Activated T-cell treated with anti-CD3 and anti-CD28 coated beads, Interleukin-2, amount 50 U/mL, for 4 hours (primary cell): ENCODE measurements at places on chromosomes 16 and 17. TPM values are rescaled to one million over a fixed set of nuclear protein-coding genes. Genes with fewer than 3 reads are reported as not detected.

DNA sequence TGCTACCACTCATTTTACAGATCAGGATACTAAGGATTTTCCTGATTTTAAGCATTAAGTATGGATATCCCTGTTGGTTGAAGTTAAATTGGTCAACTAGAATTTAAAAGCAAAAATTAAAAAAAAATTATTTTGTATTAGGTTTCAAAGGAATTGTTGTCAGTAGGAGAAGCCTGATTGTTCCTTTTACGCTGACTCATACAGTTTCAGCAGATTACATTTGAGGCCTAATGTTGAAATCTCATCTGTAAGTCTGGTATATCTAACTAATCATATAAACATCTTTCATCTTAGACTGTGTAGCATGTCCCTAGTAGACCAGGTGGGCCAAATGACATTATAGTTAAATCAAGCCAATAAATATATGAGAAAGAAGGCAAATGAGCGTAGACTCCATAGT, 83.5 kb downstream of the FTO start:
- no peak for DNase-seq

DNA sequence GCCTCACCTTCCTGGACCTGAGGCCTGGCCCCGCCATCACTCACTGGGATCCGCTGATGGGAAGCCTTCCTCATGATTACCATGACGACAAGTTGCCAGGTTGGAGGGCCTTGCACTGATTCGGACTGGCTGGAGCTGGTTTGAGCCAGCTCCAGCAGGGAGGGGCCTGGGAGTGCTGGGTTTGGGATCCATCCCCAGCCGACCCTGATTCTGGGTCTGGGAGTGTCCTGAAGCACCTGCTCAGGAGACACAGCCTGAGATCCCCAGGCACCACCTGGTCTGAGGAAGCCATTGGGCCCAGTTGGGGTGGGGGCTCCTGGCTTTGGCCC, 5.9 kb upstream of the BAIAP3 start:
- DNase-seq: no peak

GRCh38 chr16:52680993-52681392, 134.1 kb upstream of the TOX3 start:
- DNase-seq: no peak

DNA sequence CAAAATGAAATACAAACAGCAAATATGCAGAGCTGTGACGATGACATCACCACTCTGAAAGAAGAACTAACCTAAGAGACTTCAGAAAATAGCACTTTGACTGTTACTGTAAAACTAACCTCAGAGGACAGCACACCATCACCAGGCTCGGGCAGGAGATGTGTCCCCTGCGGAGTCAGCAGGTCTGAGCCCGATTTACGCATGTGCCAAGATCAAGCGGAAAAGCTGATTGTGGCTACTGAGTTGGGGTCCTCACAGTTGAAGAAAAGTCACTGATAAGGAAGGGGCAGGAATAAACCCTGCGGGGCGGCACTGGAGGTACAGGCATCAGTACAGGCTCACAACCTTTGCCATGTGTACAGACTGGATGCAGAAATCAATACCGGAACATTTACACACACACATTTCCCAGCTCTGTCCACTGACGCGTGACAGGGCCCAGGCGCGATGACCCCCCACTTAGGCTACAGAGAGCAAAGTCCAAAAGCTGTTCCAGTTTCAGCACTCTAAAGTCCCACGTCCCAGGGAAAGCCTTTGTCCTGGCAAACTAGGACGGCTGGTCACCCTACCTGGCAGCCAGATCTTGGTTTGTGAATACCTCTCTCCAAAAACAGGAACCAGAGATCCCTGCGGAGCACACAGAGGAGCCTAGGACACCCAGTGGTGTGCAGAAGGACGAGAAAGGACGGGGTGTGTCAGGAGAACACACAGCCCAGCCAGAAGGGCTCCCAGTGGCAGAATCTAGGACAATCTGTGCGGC, 21.5 kb downstream of the TRAP1 start:
- DNase-seq: no peak

GRCh38 chr17:1467898-1468492, 12.0 kb upstream of the CRK start:
- no peak for DNase-seq

GRCh38 chr17:57045868-57046704, 39.0 kb upstream of the AKAP1 start:
- DNase-seq: peak; percentile 20

DNA sequence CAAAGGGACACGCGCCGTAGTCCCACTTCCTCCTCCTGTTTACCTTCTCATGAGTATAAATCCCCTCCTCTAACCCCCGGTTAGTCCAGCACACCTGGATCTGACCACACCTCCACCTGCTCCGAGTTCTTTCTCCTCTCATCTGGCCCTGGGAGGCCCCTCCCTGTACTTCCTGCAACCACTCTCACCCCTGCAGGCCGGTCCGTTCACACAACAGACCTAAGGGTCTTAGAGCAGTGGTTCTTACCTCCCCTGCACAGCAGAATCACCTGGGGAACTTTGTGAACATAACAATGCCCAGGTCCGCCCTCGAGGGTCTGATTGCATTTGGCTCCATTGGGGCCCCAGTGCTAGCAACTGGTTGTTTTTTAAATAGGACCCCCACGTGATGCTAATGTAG, 24.8 kb downstream of the TMEM114 start:
- DNase-seq: no peak

DNA sequence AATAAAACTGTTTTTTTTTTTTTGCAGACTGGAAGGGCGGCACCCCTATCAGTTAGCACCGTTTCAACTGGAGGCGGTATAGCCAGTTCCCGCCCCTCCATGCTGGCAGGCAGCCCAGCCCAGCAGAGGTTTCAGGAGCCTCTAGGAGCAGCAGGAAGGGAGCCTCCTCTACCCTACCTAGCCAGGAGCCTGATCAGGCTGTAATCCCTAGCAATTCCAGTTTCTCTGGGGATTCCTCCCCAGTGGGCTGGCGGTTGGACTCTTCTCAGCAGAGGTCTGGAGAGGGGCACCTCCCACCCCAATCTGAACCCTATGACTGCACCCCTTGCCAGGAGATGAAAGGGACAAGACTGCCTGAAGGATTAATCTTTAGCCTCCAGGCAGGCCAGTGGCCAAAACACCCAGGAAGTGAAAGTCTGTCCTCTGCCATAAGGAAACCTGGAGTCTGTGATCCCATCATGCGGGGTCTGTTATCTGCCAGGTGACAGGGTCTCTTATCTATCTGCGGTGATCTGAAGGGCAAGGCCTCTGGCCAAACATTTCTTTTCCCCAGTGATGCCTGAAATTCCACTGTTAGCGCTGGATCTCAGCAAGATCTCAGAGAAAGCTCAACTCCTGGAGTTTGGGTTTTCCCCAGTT, 4.9 kb upstream of the CDH1 start:
- DNase-seq: no peak

- no peak for DNase-seq
Measured at GRCh38 chr16:72997141-72997542, 50.8 kb downstream of the ZFHX3 start.

- peak; percentile 14 for DNase-seq
Measured at GRCh38 chr17:72719578-72720493, 372.7 kb downstream of the SLC39A11 start.

DNA sequence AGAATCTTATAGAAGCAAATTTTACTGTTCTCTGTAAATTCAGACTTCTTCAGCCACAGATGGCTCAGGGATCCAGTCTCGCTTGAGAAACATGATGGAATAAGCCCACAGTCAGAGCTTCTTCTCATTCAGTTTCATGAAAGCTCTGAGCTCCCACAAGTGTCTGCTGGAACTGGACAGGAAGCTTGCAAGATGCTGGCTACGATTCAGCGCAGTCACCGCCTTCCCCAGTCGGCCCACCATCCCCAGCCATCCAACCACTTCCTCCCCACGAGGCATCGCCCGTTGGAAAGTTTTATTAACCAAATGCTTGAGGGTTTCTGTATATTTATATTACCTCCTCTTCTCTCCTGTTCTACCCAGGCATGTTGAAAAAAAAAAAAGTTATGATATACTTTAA, 171.7 kb downstream of the ZFHX3 start:
- no peak for DNase-seq

DNA sequence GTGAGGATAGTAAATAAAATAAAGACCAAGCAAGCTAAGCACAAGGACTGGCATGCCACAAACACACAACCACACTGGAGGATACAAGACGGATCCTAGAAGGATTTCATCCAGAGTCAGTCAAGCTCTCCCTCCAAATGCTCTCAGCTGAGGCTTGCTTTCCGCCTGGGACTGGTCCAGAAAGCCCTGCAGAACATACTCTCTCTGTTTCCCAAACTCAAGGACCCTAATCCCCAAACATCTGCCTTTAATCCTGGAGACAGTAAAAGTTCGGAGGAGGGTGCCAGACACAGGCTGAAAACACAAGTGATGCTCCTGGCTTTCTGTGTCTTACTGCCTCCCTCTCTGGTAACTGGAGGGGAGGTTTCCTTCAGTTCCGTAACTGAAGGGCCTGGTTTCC, 5.3 kb upstream of the HSD11B2 start:
- DNase-seq: no peak

GRCh38 chr16:21684199-21684598, 20.4 kb downstream of the OTOA start:
- DNase-seq: peak; percentile 7

- no peak for DNase-seq
Measured at GRCh38 chr17:65886315-65887245, 305.4 kb downstream of the CEP112 start.

DNA sequence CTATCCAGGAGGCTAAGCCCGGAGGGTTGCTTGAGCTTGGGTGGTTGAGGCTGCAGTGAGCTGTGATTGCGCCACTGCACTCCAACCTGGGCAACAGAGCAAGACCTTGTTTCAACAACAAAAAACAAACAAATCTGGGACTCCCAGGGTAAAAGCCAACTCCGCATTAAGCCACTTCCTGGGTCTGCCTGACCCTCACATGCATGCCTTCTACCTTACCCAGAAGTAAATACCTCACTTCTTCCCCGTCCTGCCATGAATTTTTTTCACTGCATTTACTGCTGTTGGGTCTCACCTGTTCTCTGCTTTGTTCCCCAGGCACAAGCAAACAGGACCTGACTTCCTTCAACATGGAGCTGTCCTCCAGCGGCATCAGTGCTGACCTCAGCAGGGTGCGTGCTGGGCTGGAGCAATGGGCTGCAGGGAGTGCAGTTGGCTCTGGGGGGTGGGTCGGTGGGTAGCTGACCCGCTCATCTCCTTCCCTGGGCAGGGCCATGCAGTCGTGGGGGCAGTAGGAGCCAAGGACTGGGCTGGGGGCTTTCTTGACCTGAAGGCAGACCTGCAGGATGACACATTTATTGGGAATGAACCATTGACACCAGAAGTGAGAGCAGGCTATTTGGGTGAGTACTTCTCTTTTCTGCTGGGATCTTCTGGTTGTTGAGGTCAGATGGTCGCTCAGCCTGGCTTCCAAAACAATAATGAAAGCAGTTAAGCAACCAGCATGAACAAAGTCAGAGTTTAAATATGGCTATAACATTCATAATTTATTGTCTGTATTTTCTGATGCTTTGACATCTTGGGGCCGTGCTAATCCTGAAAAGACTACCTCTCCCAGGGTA, 16.4 kb downstream of the ITGAL start:
- DNase-seq: no peak

DNA sequence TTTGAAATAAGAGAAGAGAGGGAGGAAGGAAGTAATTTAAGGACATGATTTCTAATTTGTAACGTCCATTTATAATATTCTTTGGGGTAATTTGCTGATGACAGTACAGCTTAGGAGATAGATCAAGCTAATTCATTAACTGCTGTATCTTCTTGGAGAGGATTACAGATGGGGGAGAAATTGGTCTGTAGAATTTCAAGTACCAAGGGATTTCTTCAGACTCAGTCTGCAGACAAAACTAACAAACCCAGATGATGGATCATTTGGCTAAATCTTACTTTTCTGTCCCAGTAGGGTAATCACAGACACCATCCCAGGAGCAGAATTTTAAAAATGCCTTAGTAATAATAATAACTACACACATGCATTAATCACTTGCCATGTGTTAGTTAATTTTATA, 711.8 kb downstream of the KCNJ2 start:
- DNase-seq: no peak

- no peak for DNase-seq
Measured at GRCh38 chr16:8469102-8469778, 121.1 kb downstream of the TMEM114 start.

DNA sequence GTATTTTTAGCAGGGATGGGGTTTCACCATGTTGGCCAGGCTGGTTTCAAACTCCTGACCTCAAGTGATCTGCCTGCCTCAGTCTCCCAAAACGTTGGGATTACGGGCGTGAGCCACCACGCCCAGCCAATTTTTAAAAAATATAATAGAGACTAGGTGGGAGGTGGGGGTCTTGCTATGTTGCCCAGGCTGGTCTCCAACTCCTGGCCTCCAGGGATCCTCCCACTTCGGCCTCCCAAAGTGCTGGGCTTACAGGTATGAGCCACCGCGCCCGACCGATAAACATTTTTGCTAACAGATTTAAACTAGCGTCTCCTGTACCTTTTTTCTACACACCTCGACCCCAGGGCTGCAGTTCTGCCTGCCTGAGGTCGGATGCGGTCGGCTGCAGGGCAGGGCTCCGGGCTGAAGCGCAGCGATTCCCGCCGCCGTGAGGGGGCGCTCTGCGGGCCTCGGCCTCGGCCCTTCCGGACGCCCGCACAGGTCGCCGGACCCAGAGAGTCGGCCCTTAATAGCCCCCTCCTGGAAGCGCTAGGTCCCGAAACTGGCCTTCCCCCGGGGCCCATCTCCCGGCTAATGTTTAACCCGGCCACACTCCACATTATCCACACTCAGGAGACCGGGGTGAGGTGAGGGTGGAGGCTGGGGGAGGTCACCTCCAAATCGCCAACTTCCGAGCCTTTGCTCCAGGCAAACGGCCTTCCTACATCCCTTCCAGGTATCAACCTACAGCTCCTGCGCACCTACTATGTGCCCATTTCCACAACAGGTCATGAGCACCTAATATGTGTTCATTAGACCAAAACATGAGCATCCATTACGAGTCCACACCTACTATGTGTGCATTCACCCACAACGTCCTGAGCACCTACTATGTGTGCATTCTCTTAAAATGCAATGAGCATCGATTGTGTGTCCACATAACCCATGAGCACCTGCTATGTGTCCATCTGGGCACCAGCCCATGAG, 2.0 kb upstream of the GLIS2 start:
- no peak for DNase-seq

- peak; percentile 49 for DNase-seq
Measured at GRCh38 chr17:76382803-76383545, 1.4 kb upstream of the SPHK1 start.

DNA sequence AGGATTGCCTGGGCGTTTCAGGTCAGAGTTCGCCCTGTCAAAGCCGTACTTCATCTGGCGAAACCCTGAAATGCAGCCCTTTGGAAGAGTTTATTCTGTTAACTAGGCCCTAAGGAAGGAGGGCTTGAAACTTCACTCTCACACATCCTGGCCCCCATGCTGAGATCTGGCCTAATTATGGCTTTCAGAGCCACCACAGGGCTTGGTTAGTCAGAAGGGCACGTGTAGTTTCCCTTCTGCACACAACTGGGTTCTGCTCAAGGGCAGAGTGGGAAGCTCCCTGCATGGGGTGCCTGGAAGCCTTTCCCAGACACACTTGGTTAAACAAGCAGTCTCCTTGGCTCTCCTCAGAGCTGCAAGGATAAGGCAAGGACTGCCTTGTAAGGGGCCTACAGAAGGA, 397.3 kb downstream of the SHISA9 start:
- DNase-seq: no peak

The PDIA2 gene
- total RNA-seq: not detected

The PTX4 gene
- total RNA-seq: 0.28 TPM

The CLDN7 gene
- total RNA-seq: 1.8 TPM

The PIPOX gene
- 1.7 TPM for total RNA-seq

The KRT40 gene
- not detected for total RNA-seq

The MRPL12 gene
- 372 TPM for total RNA-seq

The HS3ST3A1 gene
- not detected for total RNA-seq

The ACSM5 gene
- not detected for total RNA-seq

The HASPIN gene
- total RNA-seq: 11.1 TPM

The ZNF500 gene
- total RNA-seq: 10.3 TPM

The RNF222 gene
- total RNA-seq: 0.13 TPM

The LITAFD gene
- not detected for total RNA-seq

The CBX8 gene
- total RNA-seq: 4.3 TPM
